Lower lobe of right lung (tissue), 2 donors: ENCODE measurements at places on chromosomes 1 and 21. TPM values are rescaled to one million over a fixed set of nuclear protein-coding genes. Genes with fewer than 3 reads are reported as not detected.
A peak's percentile ranks its signal among the peaks of the same experiment; 100 is the strongest.

The STUM gene
- total RNA-seq, result 0.83 TPM

The TMEM125 gene
- total RNA-seq, result 197 TPM

The RCSD1 gene
- total RNA-seq, result 20.7 TPM

The FLG2 gene
- not detected for total RNA-seq

The OBSCN gene
- 35.6 TPM for total RNA-seq

The UBASH3A gene
- total RNA-seq, result 1.2 TPM

The CELA3A gene
- total RNA-seq, result not detected

The OR2L5 gene
- total RNA-seq, result not detected

The KRTAP12-2 gene
- total RNA-seq, result not detected

The GNG4 gene
- total RNA-seq, result not detected

GRCh38 chr1:230824919-230825721, 43.2 kb downstream of the C1orf198 start:
- no peak overlapping the region for H3K4me3 ChIP-seq
- DNase-seq, result no peak
- H3K36me3 ChIP-seq, result no peaks in the 10 kb centered on the region
- no peaks in the 10 kb centered on the region for H3K27me3 ChIP-seq
- peaks cover 22% of the 10 kb centered on the region for H3K4me1 ChIP-seq
- H3K27ac ChIP-seq, result peak overlapping the region; percentile 18

DNA sequence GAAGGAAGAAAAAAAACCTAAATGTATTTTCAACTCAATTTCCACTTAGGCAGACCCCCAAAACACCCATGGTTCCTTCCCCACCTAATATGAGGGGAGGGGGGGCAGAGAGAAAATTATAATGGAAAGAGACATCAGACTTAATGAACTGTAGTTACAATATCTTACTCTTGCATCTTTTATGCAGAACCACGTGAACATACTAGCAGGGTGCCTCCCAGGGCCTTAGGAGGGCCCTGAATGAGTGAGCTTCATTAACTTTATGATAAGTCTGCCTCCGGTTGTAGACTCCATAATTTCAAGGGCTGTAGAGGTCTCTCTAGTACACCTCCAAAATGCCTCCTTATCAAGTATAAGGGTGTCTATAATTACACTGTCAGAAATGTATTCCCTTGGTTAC, 11.3 kb upstream of the KIRREL1 start:
- H3K27ac ChIP-seq, result no peak overlapping the region
- no peak for DNase-seq
- H3K36me3 ChIP-seq, result no peaks in the 10 kb centered on the region
- H3K4me1 ChIP-seq, result no peaks in the 10 kb centered on the region
- no peak overlapping the region for H3K4me3 ChIP-seq
- peaks cover 14% of the 10 kb centered on the region for H3K27me3 ChIP-seq

- H3K27me3 ChIP-seq, result no peaks in the 10 kb centered on the region
- H3K4me1 ChIP-seq, result peaks cover 29% of the 10 kb centered on the region
- DNase-seq, result no peak
- no peak overlapping the region for H3K4me3 ChIP-seq
- peak overlapping the region; percentile 28 for H3K27ac ChIP-seq
- H3K36me3 ChIP-seq, result peaks cover 62% of the 10 kb centered on the region
Measured at GRCh38 chr1:40986956-40987355, 7.5 kb downstream of the CTPS1 start.

DNA sequence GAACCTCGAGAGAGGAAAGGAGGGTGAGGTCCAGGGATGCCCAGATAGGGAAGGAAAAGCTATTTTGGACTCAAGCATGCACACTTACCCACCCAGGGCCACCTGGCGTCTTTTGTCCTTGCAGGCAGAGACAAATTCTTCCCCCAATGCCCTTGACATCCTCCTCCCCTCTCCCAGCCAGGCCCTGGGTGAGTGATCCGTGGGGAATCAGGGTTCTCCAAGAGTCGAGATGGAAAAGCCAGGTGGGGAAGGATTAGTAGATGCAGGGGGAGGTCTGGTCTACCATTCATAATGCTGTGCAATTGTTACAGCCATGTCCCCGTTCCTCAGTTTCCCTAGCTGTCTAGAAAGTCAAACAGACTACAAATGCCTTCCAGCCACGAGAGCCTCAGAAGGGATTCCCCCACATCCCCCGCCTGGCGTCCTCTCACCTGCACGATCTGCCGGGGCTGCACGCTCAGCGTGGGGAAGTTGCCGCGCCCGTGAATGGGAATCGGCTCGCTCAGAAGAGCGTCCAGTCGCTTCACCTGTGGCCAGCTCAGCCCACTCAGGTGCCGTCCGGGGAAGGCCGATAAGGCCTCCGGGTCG, 580 bp downstream of the TENT5B start:
- H3K27me3 ChIP-seq, result no peaks in the 10 kb centered on the region
- peak overlapping the region; percentile 56 for H3K4me3 ChIP-seq
- DNase-seq, result no peak
- H3K4me1 ChIP-seq, result peaks cover 35% of the 10 kb centered on the region
- H3K27ac ChIP-seq, result peak overlapping the region; percentile 84
- no peaks in the 10 kb centered on the region for H3K36me3 ChIP-seq

- H3K27me3 ChIP-seq, result no peaks in the 10 kb centered on the region
- H3K27ac ChIP-seq, result no peak overlapping the region
- peaks cover 46% of the 10 kb centered on the region for H3K4me1 ChIP-seq
- DNase-seq, result no peak
- no peaks in the 10 kb centered on the region for H3K36me3 ChIP-seq
- H3K4me3 ChIP-seq, result no peak overlapping the region
Measured at GRCh38 chr1:183284086-183284485, 98.0 kb downstream of the LAMC2 start.

- no peaks in the 10 kb centered on the region for H3K4me1 ChIP-seq
- H3K27me3 ChIP-seq, result peaks cover 6% of the 10 kb centered on the region
- no peaks in the 10 kb centered on the region for H3K36me3 ChIP-seq
- no peak for DNase-seq
Measured at GRCh38 chr1:202230061-202230938, 36.7 kb downstream of the LGR6 start.

DNA sequence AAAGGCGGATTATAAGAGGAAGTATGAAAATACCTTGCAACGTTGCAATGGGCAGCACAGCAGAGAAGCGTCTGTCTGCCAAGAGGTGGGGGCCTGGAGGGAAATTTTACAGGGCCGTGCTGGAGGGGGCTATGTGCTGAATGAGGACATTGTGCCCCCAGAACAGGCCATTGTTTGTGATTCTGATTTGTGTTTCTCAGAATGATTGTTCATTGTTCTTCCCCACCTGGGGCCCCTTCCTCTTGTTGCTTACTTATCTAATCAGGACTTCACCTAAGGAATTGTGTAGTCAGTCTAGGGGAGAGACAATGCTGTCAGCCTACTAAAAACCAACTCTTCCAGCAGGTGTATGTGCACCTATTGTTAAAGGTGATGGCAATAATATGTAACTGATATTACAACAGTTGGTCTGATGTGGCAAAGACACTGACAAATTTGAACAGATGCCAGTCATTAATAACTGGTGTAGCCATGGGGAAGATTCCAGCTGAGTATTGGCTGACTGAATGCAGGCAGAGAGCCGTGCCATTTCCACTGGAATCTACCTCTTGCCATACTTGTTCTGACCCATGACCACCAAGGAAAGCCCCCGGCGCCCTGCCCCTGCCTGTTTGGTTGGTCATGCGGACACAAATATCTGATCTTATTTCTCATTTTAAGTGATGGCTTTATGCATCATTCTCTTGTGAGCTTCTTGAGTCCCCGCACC, 45.2 kb upstream of the PSEN2 start:
- H3K27me3 ChIP-seq, result no peaks in the 10 kb centered on the region
- H3K4me3 ChIP-seq, result no peak overlapping the region
- no peak overlapping the region for H3K27ac ChIP-seq
- H3K4me1 ChIP-seq, result peaks cover 32% of the 10 kb centered on the region

GRCh38 chr1:36855699-36856494, 178.4 kb downstream of the GRIK3 start:
- H3K4me3 ChIP-seq, result no peak overlapping the region
- no peak for DNase-seq
- H3K27me3 ChIP-seq, result peaks cover 31% of the 10 kb centered on the region
- no peaks in the 10 kb centered on the region for H3K4me1 ChIP-seq

GRCh38 chr1:28815533-28816185, 3.7 kb downstream of the OPRD1 start:
- peaks cover 65% of the 10 kb centered on the region for H3K27me3 ChIP-seq
- H3K27ac ChIP-seq, result no peak overlapping the region
- DNase-seq, result no peak
- H3K4me3 ChIP-seq, result no peak overlapping the region
- H3K4me1 ChIP-seq, result no peaks in the 10 kb centered on the region

DNA sequence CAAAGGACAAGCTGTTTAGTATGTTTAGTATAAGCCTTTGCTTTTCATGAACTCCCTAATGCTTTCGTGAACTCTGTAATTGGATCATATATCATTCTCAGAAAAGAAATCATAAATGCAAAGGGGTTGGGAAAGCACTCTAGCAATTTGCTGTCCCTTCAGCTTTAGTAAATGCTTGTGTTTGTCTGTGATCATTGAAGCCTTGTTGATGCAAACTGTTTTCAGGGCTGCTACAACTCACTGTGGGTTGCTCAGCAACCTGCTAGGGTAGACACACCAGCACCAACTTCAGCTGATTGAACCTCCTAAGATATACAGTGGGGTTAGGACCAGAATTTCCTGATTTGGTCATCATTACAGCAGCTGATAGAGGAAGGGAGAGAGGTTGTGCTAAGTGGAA, 95.0 kb downstream of the SGIP1 start:
- H3K27me3 ChIP-seq, result no peaks in the 10 kb centered on the region
- no peak overlapping the region for H3K4me3 ChIP-seq
- H3K36me3 ChIP-seq, result no peaks in the 10 kb centered on the region

- H3K27ac ChIP-seq, result no peak overlapping the region
- no peaks in the 10 kb centered on the region for H3K36me3 ChIP-seq
- no peaks in the 10 kb centered on the region for H3K4me1 ChIP-seq
Measured at GRCh38 chr1:188444526-188444925, 1615.8 kb downstream of the PLA2G4A start.

GRCh38 chr1:184664661-184665060, 90.0 kb downstream of the EDEM3 start:
- peaks cover 6% of the 10 kb centered on the region for H3K4me1 ChIP-seq
- H3K27ac ChIP-seq, result no peak overlapping the region
- H3K36me3 ChIP-seq, result no peaks in the 10 kb centered on the region
- peaks cover 3% of the 10 kb centered on the region for H3K27me3 ChIP-seq
- H3K4me3 ChIP-seq, result no peak overlapping the region

DNA sequence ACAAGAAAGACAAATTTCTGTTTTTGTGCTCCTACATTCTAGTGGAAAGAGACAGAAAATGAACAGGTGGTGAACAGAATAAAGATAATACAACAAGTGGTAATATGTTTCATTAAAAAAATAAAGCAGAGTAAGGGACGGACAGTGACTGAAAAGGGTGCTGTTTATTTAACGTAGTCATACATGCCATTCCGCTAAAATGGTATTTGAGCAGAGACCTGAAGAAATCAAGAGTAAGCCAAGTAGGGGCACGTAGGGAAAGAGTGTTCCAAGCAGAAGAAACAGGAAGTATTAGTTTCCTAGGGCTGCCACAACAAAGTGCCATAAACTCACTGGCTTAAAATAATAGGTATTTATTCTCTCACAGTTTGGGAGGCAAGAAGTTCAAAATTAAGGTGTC, 65.6 kb upstream of the KCTD3 start:
- no peaks in the 10 kb centered on the region for H3K27me3 ChIP-seq
- H3K4me1 ChIP-seq, result no peaks in the 10 kb centered on the region
- H3K36me3 ChIP-seq, result no peaks in the 10 kb centered on the region
- no peak for DNase-seq
- no peak overlapping the region for H3K27ac ChIP-seq

DNA sequence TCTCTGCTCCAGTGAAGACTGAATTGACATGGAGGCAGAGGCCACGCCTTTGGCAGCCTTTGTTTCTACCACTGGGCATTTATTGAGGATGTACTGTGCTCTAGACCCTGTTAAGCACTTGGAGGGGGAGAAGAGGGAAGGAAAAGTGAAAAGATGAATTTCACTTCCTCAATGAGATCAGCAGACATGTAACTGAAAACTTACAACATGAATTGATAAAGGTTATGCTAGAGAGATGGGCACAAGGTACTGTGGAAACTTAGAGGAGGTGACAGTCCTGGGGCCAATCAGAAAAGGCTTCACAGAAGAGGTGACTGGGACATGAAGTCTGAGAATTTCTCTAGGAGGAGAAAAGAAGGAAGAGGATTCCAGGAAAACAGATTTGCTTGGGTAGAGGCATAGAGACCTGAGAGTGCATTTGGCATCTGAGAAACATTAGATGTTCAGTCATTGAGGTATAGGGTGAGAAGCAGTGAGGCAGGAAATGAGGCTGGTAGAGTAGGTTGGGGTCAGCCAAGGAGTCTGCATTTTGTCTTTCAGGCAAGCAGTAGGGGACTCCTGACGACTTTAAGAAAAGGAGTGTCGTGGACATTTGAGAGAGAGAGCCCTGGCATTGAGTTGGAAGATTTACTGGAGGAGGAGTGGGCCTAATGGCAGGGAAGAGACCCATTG, 113.0 kb downstream of the SYT2 start:
- H3K27me3 ChIP-seq, result peaks cover 7% of the 10 kb centered on the region
- no peaks in the 10 kb centered on the region for H3K36me3 ChIP-seq
- no peak for DNase-seq
- H3K27ac ChIP-seq, result no peak overlapping the region
- H3K4me1 ChIP-seq, result no peaks in the 10 kb centered on the region

DNA sequence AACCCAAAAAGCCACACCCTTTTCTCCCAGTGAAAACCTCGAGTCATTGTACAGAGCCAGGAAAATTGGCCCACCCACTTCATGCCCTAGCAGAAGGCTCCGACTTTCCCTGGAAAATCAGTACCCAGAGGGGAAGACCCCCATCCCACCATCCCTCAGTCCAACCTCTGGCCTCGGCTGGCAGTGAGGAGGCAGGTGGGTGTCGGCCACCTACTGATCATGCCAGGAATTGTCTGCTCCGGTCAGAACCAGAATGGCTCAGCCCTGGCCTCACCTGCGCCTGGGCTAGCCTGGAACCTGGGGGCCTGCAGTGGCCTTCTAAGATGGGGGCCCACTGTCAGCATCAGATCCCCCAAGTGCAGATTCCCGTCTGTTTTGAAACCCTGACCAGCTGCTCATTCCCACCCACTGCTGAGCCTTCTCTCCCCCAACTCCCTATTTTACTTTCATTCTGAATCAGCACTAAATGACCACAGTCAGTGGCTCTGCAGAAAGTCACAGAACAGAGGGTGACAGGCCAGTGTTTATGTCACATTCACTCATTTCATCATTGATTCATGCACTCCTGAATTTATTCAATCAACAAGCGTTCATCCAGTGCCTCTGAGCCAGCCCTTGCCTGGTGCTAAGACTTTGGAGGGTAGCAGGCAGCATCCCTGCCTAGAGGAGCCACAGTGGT, 3.0 kb upstream of the S100A9 start:
- peaks cover 8% of the 10 kb centered on the region for H3K27me3 ChIP-seq
- no peaks in the 10 kb centered on the region for H3K36me3 ChIP-seq
- DNase-seq, result no peak
- H3K4me1 ChIP-seq, result peaks cover 12% of the 10 kb centered on the region
- no peak overlapping the region for H3K27ac ChIP-seq
- no peak overlapping the region for H3K4me3 ChIP-seq

- no peak for DNase-seq
- no peaks in the 10 kb centered on the region for H3K27me3 ChIP-seq
- peaks cover 8% of the 10 kb centered on the region for H3K4me1 ChIP-seq
- H3K4me3 ChIP-seq, result no peak overlapping the region
Measured at GRCh38 chr1:170731566-170732251, 67.8 kb downstream of the PRRX1 start.
